ENCODE measurements at places on chromosomes 16 and 17.

DNA sequence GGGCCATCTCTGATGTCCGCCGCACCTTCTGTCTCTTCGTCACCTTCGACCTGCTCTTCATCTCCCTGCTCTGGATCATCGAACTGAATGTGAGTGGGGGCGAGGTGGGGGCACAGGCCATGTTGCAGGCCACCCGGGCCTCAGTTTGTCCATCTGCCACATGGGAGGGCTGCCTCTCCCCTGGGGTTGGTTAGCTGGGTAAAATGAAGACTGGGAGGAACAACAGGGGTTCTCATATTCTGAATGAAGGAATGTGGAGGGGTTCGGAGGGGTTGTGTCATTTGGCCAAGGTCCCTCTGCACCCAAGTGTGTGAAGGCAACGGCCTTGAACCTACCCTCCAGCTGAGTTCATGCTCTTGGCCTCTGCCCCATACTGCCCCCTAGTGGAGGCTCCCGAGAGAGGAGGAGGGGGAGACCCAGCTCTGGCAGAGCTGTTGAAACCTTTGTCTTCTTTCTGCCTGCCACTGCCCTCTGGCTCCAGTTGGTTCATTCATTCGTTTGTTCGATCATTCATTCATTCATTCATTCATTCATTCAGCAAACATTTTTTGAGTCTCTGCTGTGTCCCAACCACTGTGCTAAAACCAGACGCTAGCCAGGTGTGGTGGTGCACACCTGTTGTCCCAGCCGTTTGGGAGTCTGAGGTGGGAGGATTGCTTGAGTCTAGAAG, 11.4 kb upstream of the TCAP start:
- peak overlapping the region; percentile 62 for H3K27ac ChIP-seq
- no peaks in the 10 kb centered on the region for H3K4me1 ChIP-seq
- H3K4me3 ChIP-seq = no peak overlapping the region
- no peak for DNase-seq

- H3K4me3 ChIP-seq = no peak overlapping the region
- peaks cover 6% of the 10 kb centered on the region for H3K27me3 ChIP-seq
- no peaks in the 10 kb centered on the region for H3K4me1 ChIP-seq
- DNase-seq = no peak
Observed at GRCh38 chr17:39676198-39676819, 8.1 kb downstream of the PNMT start.

DNA sequence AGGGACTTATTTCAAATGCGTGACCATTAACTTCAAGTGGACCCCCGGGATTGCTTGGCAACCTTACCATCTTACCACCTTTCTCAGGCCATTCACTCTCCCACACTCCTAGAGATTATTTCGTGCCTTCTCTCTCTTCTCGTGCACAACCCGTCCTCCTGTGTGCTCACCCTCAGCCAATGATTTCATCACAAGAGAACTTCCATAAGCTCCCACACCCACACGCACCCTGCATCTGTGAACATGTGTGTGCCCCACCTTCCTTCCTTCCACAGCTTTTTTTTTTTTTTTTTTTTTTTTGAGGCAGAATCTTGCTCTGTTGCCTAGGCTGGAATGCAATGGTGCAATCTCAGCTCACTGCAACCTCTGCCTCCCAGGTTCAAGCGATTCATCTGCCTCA, 27.4 kb upstream of the CDH3 start:
- H3K27ac ChIP-seq = no peak overlapping the region
- H3K4me3 ChIP-seq = no peak overlapping the region
- no peak for DNase-seq
- H3K27me3 ChIP-seq = no peaks in the 10 kb centered on the region
- H3K4me1 ChIP-seq = no peaks in the 10 kb centered on the region

DNA sequence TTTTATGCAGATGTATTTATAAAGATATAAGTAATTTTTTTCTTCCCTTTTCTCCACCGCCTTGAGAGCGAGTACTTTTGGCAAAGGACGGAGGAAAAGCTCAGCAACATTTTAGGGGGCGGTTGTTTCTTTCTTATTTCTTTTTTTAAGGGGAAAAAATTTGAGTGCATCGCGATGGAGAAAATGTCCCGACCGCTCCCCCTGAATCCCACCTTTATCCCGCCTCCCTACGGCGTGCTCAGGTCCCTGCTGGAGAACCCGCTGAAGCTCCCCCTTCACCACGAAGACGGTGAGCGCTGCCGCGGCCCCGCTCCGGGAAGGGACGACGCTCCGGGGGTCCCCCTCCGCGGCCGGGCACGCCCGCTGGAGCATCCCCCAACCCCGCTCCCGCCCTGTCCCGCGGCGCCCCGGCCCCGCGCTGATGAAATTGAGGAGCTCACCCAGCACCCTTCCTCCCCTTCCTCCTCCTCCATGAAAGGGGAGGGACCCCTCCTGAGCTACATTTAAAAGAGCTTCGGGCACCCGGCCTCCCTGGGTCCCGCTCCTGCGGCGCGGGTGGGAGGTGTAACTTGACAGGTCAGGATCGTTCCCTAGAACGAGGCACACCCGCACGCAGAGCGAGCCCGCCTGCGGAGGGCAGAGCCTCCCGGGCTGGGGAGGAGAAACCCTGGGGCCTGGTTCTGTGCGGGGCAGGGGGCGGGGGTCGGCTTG, 706 bp downstream of the HLF start:
- peak; percentile 78 for DNase-seq
- no peaks in the 10 kb centered on the region for H3K36me3 ChIP-seq
- H3K4me3 ChIP-seq = peak overlapping the region; percentile 70
- no peaks in the 10 kb centered on the region for H3K27me3 ChIP-seq
- peaks cover 57% of the 10 kb centered on the region for H3K4me1 ChIP-seq

DNA sequence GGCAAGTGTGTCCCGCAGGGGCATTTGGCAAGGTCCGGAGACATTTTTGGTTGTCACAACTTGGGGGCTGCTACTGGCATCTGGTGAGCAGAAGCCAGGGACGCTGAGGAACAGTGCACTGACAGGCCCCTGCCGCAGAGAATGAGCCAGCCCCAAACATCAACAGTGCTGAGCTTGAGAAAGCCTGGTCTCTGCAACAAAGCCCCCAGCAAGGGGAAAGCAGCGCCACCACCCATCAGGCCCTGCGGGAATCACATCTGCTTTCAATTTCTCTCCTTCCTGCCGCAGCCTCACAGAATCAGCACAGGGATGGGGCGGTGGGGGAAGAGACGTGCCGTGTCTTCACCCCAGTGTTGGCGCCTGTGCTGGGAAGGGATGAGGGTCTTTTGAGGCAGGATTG, 14.8 kb upstream of the PRPSAP1 start:
- no peak overlapping the region for H3K4me3 ChIP-seq
- no peaks in the 10 kb centered on the region for H3K27me3 ChIP-seq
- DNase-seq = no peak
- peaks cover 3% of the 10 kb centered on the region for H3K4me1 ChIP-seq
- H3K36me3 ChIP-seq = no peaks in the 10 kb centered on the region
- H3K27ac ChIP-seq = no peak overlapping the region

Data from sigmoid colon (tissue), 7 donors.